Activated CD4-positive, CD25-positive, alpha-beta regulatory T cell (primary cell): ENCODE measurements at places on chromosomes 7 and 10.

DNA sequence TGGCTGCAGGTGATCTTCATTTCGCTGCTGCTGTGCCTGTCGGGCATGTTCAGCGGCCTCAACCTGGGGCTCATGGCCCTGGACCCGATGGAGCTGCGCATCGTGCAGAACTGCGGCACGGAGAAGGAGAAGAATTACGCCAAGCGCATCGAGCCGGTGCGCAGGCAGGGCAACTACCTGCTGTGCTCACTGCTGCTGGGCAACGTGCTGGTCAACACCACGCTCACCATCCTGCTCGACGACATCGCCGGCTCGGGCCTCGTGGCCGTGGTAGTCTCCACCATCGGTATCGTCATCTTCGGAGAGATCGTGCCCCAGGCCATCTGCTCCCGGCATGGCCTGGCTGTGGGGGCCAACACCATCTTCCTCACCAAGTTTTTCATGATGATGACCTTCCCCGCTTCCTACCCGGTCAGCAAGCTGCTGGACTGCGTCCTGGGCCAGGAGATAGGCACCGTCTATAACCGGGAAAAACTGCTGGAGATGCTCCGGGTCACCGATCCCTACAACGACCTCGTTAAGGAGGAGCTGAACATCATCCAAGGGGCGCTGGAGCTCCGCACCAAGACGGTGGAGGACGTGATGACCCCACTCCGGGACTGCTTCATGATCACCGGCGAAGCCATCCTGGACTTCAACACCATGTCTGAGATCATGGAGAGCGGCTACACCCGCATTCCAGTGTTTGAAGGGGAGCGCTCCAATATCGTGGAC is 1.3 kb downstream of the CNNM2 start:
- DNase-seq, result no peak

GRCh38 chr7:97016381-97017191 is 8.0 kb downstream of the DLX5 start:
- DNase-seq, result no peak

GRCh38 chr7:44561962-44562621 is 11.6 kb downstream of the DDX56 start:
- no peak for DNase-seq

- no peak for DNase-seq
Observed at GRCh38 chr7:122638459-122638858, 60.5 kb downstream of the RNF133 start.

GRCh38 chr10:116752969-116753665 is 10.8 kb upstream of the HSPA12A start:
- no peak for DNase-seq

GRCh38 chr7:157520249-157520648 is 183.4 kb downstream of the DNAJB6 start:
- DNase-seq, result no peak

GRCh38 chr10:65032867-65033769 is 1511.9 kb downstream of the REEP3 start:
- DNase-seq, result no peak

GRCh38 chr7:3678314-3678810 is 377.3 kb downstream of the SDK1 start:
- DNase-seq, result no peak

DNA sequence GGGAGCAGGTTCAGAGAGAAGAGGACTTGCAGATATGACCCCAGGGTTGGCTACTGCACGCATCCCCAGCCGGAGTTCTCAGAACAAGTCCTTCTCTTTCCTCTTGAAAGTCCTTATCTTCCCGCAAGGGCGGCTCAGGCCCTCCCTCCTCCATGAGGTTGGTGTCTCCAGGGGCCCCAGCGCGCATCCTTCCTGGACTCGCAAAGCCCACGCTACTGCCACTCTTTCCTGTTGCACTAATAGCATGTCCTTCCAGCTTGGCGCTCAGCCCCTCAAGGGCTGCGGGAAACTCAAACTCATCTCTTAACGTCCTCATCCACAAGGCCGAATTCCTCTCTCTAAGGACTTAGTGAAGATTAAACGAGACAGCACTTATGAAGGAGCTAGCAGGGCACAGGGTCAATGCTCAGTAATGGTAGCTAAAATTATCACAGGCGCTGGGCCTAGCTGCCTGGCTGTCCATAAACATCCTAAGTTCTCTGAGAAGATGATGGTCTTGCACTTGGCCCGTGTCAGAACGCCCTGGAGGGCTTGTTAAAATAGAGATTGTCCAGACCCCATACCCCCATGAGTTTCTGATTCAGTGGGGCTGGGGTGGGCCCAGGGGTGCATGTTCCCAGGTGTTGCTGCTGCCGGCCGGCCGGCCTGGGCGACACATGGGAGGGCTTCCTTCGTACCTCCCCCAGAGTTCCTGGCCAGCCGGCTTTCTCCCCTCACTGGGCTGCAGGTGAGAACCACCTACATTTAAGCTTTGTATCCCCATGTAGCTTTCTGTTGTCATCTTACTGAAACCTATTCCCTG is 261.4 kb downstream of the COBL start:
- DNase-seq, result no peak

- DNase-seq, result no peak
Observed at GRCh38 chr10:49301302-49301701, 2.3 kb downstream of the C10orf71 start.

GRCh38 chr10:46255801-46256747 is 30.7 kb upstream of the ANTXRL start:
- peak; percentile 33 for DNase-seq

GRCh38 chr10:132139526-132139925 is 47.2 kb upstream of the DPYSL4 start:
- no peak for DNase-seq

- DNase-seq, result no peak
Observed at GRCh38 chr7:70647801-70648498, 484.0 kb upstream of the GALNT17 start.

- DNase-seq, result no peak
Observed at GRCh38 chr10:77737608-77738007, 100.0 kb upstream of the KCNMA1 start.

- DNase-seq, result no peak
Observed at GRCh38 chr10:1215862-1216573, 159.8 kb downstream of the WDR37 start.

DNA sequence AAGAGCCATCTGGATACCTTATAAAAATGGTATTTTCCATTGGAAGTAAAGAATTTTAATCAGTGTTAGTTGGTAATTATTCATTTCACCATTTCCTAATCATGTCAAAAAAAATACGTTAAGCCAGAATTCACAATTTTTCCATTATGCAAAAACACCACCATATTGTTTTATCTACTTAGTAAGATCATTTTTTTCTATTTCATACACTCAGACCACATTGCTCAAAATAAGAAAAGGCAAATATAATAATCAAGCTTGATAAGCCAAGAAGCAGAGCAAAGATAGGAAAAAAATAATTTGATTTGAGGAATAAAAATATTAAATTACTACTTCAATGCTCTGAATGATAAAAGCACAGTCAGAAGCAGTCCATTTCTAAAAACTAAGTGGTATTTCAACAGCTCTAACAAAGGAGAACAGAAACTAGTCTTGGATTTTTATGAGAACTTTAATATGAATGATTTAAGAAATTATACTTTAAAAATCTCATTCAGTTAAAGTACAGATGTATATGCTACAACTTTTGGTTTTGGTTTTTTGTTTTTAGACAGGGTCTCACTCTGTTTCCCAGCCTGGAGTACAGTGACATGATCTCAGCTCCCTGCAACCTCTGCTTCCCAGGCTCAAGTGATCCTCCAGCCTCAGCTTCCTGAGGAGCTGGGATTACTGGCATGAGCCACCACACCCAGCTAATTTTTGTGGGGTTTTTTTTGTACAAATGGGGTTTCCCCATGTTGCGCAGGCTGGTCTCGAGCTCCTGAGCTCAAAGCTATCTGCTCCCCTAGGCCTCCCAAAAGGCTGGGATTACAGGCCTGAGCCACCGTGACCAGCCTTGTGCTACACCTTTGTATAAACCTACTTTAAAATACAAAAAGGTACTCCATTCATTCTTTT is 46.6 kb downstream of the LRRN3 start:
- no peak for DNase-seq

GRCh38 chr10:100866575-100867098 is 46.1 kb upstream of the SLF2 start:
- no peak for DNase-seq

- DNase-seq, result no peak
Observed at GRCh38 chr10:114432566-114433093, 28.3 kb upstream of the AFAP1L2 start.

DNA sequence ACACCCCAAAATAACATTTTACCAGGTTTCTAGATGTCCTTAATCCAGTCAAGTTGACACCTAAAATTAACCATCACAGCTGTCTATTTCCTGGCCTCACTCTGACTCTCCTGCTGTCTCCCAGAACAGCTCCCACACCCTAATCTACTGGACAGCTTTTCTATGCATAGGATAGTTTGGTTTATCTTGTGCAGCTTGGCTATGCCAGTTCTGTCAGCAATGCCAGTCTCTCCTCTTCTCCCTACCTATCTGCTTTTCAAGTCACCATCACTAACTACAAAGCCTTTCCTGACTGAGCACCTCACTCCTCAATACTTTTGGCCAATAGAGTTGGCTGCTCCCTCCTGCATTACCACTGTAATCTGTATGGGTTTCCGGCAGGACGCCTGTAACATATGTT is 5.0 kb downstream of the NCOA4 start:
- DNase-seq, result no peak

DNA sequence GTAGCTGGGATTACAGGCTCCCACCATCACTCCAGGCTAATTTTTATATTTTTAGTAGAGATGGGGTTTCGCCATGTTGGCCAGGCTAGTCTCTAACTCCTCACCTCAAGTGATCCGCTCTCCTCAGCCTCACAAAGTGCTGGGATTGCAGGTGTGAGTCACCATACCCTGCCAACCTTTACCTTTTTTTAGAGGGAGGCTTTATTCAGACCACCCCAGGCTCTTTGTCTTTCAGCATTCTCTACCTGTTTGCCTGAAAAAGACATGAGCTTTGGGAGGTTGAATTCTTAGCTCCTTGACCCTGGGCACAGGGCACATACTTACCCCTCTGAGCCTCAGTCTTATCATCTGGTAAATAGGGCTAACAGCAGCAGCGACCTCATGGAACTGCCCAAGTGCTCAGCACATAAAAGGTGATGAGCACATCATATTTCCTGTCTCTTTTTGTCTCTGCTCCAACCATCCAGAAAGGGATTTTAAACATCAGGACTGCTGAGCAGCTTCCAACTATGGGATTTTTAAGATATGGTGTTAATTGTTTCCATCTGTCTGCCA is 17.0 kb downstream of the FRMPD2 start:
- no peak for DNase-seq

- no peak for DNase-seq
Observed at GRCh38 chr7:15332956-15333355, 228.9 kb downstream of the AGMO start.

- no peak for DNase-seq
Observed at GRCh38 chr7:129205987-129206785, 17.8 kb downstream of the SMO start.

- DNase-seq, result no peak
Observed at GRCh38 chr7:22430457-22430856, 69.5 kb downstream of the STEAP1B start.

DNA sequence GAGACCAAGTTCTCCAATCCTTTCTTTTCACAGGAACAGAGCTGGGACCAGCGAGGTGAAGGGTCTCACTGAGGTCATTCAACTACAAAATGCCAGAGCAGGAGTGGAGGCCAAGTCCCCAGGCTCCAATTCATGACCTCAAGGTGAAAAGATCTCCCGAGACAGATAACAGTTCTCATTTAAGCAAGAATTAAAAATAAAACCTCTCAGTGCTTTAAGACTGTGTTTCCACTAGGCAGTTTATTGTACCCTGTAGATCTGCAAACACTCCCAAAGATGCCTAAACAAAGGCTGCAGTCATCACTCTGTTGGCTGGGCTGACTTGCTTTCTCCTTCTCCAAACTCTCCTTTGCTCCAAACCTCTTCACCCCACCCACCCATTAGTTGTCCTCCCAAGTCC is 74.8 kb upstream of the CXCL12 start:
- DNase-seq, result no peak

GRCh38 chr10:12727832-12728215 is 273.7 kb downstream of the CCDC3 start:
- no peak for DNase-seq

DNA sequence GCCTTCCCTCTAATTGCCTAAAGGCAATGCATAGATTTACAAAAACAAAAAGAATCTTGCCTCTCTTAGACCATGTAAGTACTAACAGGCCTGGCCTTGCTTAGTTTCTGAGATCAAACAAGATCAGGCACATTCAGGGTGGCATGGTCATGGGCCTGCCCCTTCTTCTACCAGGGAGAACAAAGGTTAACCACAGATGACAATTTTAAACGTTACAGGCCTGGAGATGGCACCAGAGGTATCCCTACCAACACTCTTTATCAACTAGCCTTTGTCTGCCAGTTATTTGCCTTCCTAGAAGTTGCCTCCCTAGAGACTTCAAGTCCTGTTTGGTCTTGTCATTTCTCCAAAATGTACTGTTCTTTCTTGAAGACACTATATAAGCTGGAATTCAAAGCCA is 252.6 kb downstream of the DOCK4 start:
- DNase-seq, result no peak

DNA sequence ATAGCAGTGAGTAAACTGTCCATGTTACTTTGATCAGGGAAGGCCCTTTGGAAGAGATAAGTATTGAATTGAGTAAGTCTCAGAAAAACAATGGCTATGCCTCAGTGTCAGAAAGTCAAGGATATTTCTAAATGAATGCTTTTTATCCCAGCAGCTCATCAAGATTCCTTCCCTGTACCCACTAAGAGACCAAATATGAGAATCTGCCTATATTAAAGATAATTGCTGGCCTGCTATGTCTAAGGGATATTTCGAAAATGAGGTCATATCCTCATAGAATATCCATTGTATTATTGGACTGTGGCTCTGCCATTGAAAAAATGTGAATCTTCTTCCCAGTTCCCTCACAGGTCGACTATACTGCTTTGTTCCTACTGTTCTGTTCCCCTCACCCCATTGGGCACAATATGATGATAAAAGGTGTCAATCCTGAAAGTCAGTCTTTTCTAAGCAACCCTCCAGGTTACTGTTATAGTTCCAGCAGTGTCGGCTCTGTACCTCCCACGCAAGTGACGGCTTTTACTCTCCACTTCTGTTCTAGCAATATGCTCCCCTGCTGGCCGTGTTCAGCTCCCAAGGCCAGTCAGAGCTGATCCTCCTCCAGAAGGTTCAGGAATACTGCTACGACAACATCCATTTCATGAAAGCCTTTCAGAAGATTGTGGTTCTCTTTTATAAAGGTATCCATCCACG is 51.7 kb downstream of the BZW2 start:
- DNase-seq, result no peak

GRCh38 chr10:129030996-129031843 is 435.8 kb upstream of the MGMT start:
- peak; percentile 29 for DNase-seq

- DNase-seq, result no peak
Observed at GRCh38 chr10:67696029-67696428, at the start of gene CTNNA3. Gene CTNNA3, minus strand, starts transcription at chr10:67696195.

- peak; percentile 25 for DNase-seq
Observed at GRCh38 chr10:118720685-118721538, 33.9 kb downstream of the CACUL1 start.
